ENCODE measurements at places on chromosomes 6 and 20. TPM values are rescaled to one million over a fixed set of nuclear protein-coding genes. Genes with fewer than 3 reads are reported as not detected.

Gene POPDC3
- 59.2 TPM for total RNA-seq

- no peak for DNase-seq
Observed at GRCh38 chr6:128723667-128724066, 159.3 kb upstream of the LAMA2 start.

DNA sequence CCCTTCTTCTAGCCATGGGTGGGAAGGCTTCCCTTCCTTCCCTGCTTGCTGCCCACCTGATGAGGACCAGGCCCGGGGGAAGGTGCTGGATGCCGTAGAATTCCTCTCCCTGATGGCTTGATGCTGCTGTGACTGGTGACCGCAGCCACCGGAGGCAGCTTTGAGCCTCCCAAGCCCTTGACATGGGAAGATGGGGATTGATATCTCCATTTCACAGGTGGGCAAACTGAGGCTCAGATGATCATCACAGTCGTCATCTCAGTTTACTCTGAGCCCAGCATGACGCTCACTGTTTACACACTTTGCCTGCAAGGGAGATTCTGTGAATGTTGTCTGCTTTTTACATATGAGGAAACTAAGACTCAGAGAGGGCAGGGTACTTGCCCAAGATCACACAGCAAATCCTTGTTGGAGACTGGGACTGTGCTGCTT, 43.9 kb downstream of the SRC start:
- no peak for DNase-seq

DNA sequence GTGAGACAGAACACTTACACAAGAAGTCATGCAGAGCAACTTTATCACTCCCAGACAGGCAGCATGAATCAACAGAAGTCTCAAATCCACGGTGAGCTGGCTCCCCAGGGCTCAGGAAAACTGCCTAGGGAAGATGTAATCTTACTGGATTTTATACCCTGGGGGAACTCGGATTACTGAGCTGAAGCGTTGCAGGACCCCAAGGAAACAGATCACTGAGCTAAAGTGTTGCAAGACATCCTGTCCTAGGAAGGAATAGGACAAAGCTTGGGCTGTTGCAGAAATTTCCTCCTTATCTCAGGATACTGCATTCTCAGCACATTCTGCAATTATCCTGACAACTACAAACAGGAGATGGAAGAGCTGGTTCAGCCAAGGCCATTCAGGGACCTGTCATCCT, 224.8 kb downstream of the TFAP2A start:
- DNase-seq: no peak

- no peak for DNase-seq
Observed at GRCh38 chr20:11496380-11496779, 421.3 kb upstream of the BTBD3 start.

DNA sequence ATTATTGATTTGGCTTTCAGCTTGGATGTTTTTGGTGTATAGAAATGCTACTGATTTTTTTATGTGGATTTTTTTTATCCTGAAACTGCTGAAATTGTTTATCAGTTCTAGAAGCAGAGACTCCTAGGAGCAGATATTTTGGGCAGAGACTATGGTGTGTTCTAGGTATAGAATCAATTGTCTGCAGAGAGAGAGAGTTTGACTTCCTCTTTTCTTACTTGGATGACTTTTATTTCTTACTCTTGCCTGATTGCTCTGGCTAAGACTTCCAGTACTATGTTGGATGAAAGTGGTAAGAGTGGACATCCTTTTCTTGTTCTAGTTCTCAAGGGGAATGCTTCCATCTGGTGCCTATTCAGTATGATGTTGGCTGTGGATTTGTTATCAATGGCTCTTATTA, 370.6 kb downstream of the PHF3 start:
- no peak for DNase-seq

DNA sequence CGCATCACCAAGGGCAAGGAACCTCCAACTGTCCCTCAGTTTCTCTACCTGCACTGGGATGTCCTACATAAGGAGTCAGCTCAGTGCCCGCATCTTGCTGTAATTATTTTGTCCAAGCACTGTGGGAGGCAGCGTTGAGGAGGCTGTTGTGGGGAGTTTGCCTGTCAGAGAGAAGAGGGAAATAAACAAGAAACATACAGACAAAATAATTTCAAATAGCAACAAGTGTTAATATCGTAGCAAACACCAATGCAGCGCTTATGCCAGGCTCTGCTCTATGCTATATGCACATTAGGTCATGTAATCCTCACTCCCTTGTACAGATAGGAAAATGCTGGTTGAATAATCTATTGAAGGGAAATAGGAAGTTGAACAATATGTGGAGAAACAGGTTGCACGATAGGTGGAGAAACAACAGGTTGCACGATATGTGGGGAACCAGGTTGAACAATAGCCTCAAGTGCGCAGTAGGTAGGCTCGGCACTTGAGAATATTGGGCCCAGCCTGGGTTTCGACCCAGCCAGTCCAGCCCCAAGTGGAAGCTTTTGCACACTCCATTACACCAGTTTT, 91.2 kb upstream of the SIRPA start:
- no peak for DNase-seq
